Neural crest cell (in vitro differentiated cells): ENCODE measurements at places on chromosomes 5 and 9. TPM values are rescaled to one million over a fixed set of nuclear protein-coding genes. Genes with fewer than 3 reads are reported as not detected.

The TMEM38B gene
- total RNA-seq, result 34.1 and 34.9 TPM in 2 replicates

The AFAP1L1 gene
- 11.6 and 13.9 TPM in 2 replicates for total RNA-seq

GRCh38 chr9:107467416-107467815 is 22.2 kb downstream of the KLF4 start:
- DNase-seq, result no peak
- no peak overlapping the region for H3K4me3 ChIP-seq
- no peaks in the 10 kb centered on the region for H3K36me3 ChIP-seq
- peaks cover 34% of the 10 kb centered on the region for H3K27me3 ChIP-seq
- peaks cover 13% of the 10 kb centered on the region for H3K4me1 ChIP-seq

DNA sequence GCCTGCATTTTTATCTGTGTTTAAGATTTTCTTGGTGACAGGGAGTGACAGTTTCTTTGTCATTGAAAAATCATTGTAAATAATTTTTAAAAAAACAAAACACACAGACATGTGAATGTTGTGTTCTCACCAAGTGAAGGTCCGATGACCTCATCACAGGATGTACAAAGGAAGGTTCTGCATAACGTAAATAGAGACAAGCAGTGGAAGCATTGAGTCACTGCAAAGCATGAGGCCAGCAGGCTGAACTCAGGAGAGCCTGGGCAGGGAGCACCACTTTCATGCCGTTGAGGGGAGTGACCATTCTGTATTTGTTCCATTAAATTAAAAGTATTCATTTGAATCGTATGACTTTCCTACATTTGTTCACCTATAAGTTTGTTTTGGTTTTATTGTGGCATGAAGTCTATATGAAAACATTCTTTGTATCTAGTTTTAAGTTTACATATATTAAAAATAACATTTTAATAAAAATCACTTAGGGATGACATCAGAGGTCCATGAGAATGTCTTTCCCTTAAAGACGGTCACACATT is 70.4 kb upstream of the TLE1 start:
- H3K4me1 ChIP-seq, result peaks cover 31% of the 10 kb centered on the region
- no peak for DNase-seq
- H3K27me3 ChIP-seq, result no peaks in the 10 kb centered on the region

DNA sequence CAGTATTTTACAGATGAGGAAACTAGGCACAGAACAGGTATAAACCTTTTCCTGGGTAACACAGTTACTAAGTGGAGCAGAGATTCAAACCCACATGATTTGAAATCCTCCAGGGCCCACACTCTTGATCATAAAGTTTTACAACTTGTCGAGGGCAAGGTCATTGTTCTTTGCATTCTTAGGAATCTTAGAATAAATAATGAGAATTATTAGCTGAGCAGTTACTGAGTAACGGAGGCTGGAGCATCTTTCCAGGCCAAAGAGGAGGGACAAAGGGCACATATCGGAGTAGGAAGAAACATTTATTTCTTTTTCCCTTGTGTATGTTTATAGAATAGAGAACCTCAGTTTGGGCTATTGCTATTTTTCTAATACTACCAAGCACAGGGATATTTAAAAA is 27.1 kb upstream of the F2R start:
- H3K36me3 ChIP-seq, result peaks cover 7% of the 10 kb centered on the region
- DNase-seq, result no peak
- H3K27me3 ChIP-seq, result no peaks in the 10 kb centered on the region
- H3K27ac ChIP-seq, result no peak overlapping the region
- H3K4me1 ChIP-seq, result peaks cover 37% of the 10 kb centered on the region

DNA sequence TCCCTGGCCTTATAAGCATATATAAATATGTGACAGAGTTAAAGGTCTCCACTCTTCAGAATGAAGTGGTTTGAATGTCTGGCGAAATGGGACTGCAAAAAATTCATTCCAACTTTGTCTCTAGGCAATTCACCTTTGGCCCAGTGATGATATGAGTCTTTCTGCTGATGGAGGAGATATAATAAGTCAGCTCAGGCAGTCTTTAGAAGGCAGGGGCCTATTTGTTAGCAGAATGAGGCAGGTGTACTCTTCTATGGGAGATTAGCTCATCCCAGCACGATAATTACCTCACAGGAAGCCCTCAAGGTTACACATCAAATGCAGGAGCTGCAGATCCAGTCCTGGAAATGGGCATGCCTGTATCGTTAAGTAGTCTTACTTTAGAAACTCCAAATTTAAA is 300.5 kb downstream of the NR2F1-AS1 start:
- no peak overlapping the region for H3K27ac ChIP-seq
- DNase-seq, result no peak
- peaks cover 1% of the 10 kb centered on the region for H3K36me3 ChIP-seq
- no peaks in the 10 kb centered on the region for H3K27me3 ChIP-seq
- H3K4me3 ChIP-seq, result no peak overlapping the region
- H3K4me1 ChIP-seq, result peaks cover 37% of the 10 kb centered on the region
